Esophagus squamous epithelium (tissue), 5 donors: ENCODE measurements at places on chromosomes 7 and 10.

DNA sequence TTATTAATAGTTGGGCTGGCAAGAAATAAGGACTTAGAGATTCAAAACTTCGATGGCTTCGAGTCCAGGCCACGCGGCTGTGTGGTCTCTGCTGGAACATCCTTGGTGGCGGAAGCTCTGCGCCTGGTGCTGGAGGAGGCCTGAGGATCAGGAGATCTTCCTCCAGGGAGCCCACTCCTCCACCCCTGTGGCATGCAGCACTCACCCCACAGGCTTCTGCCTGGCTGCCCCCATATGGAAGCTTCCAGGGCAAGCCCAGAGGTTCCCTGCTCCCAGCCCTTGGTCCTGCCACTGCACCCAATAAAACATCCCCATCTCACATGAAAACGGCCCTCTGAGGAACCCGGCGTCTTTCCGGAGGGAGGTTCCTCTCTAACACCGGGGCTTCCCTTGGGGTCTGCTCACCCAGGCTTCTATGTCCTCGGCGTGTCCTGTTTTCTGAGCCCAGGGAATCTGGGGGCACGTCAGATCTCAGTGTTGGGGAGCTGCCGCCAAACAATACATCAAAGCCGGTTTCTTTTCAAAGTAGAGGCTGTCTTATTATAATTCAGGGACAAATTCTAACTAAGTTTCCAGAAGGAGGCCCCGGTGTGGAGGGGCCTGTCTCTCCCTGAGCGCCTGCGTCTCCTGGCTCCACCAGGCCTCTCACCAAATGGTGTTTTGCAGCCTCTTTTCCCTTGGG lies 32.4 kb downstream of the CALML3 start:
- no peak for DNase-seq

GRCh38 chr7:33769930-33770329 lies 135.4 kb upstream of the BMPER start:
- DNase-seq: no peak

- no peak for DNase-seq
These were observed 51.8 kb downstream of the ARHGAP12 start for GRCh38 chr10:31876652-31877352.

GRCh38 chr7:4690953-4691856 lies 9.1 kb downstream of the FOXK1 start:
- no peak for DNase-seq

DNA sequence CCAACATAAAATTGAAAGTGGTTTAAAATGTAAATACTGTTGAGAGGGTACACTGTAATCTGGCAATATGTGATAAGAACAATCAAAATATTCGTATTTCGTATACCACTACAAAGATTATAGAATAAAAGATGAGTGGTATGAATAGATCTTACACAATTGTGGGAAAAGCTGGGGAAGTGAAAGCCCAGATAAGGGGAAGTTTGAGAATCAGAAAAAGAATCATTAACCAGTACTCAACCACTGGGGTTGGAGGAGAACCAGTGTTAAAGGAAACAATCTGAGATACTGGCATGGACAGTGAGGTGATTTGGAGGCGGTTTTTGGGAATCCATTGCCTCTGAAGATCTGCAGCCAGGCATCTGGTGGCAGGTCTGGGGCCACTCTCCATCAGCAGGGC lies 59.7 kb upstream of the CDK14 start:
- DNase-seq: no peak

DNA sequence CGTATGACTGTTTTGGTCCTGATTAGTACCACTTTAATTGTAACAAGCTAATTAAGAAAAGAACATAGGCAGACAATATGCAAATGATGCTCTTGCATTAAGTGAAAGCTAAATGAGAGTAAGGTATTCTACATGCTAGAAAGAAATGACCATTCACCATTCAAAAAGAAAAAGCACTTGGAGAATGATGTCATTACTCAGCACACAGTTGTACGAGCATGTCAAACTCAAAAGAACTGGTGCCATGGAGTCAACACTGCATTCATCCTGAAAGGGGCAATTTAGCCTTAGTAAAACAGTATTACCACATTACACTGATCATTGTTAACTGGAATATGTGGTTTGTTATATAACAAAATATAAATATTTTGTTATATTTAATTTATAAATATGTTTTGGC lies 136.2 kb upstream of the CTTNBP2 start:
- no peak for DNase-seq

- no peak for DNase-seq
These were observed 593.4 kb upstream of the GHITM start for GRCh38 chr10:83545901-83546391.

GRCh38 chr7:41731493-41732435 lies 28.9 kb upstream of the INHBA start:
- no peak for DNase-seq

DNA sequence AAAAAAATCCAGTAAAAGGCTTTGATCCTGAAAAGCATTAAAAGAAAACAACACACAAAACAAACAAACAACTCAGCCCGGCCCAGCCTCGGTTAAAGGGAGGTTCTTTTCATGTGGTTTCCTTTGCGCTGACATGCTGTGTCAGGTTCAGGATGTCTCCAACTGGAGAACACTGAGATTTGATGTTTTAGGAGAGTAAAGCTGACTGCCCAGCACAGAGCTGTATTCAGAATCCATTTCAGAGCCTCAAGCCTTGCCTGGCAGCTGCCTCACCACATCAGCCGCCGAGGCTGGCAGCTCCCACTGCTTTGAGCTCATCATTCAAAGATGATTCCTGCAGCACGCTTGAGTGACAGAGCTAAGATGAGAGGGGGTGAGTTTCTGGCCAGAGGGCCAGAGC lies 205.8 kb upstream of the LYZL1 start:
- DNase-seq: no peak

DNA sequence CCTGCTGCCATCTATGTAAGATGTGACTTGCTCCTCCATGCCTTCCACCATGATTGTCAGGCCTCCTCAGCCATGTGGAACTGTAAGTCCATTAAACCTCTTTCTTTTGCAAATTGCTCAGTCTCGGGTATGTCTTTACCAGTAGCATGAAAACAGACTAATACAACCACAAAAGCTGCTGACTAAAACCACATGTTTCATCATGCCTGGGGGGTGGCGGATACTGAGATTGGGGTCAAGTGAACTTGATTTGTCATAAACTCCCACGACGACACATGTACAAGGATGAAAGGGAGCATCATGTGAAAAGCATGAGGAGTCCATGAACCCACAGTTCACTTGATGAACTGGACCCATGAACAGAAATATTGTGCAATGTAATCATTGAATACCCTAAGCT lies 134.9 kb upstream of the ANK3 start:
- DNase-seq: no peak

DNA sequence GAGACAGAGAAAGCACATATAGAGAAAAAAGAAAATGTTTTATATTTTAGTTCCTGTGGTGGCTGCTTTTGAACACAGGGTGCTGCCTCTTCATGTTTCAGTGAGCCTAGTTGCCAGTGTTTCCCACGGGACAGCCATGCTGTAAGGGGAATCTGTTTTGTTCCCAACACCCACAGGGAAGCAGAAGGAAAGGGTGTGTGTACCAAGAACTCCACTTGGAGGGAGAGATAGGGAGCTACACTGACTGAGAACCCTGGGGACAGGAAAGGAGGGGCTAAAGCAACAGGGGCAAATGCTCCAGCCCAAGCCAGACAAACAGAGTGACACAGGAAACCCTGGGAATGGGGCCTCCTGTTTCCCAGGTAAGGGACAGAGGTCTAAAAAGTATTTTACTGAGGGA lies 40.2 kb downstream of the FRMPD2 start:
- DNase-seq: no peak

DNA sequence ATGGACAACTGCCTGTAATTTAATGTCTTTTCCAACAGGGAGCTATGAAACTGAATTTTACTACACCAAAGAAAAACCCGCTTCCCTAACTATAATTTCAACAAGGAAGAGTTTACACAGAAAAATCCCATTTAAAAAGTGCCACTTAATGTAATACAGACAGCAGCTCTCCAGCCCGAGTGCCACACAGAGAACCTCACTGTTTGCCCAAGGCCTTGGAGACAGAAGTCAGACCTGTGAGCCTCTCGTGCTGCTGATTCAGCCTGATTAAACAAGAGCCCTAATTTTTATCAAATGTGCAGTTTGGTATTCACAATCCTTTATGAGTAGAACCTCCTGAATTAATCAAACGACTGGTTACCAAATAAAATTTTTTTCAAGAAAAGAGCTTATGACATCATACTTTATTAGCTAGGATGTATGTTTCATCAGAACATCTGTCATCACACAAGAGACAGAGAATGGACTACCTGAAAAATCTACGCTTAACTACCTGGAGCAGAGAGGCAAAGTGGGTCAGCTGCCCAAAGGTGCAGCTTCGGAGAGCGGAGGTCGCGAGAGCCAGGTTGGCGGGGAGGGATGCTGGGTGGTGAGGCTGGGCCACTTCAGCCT lies 543.6 kb downstream of the SDK1 start:
- no peak for DNase-seq

GRCh38 chr10:79005126-79005810 lies 63.5 kb upstream of the ZMIZ1 start:
- no peak for DNase-seq

GRCh38 chr10:110398419-110399105 lies 93.8 kb upstream of the SMNDC1 start:
- peak; percentile 11 for DNase-seq

DNA sequence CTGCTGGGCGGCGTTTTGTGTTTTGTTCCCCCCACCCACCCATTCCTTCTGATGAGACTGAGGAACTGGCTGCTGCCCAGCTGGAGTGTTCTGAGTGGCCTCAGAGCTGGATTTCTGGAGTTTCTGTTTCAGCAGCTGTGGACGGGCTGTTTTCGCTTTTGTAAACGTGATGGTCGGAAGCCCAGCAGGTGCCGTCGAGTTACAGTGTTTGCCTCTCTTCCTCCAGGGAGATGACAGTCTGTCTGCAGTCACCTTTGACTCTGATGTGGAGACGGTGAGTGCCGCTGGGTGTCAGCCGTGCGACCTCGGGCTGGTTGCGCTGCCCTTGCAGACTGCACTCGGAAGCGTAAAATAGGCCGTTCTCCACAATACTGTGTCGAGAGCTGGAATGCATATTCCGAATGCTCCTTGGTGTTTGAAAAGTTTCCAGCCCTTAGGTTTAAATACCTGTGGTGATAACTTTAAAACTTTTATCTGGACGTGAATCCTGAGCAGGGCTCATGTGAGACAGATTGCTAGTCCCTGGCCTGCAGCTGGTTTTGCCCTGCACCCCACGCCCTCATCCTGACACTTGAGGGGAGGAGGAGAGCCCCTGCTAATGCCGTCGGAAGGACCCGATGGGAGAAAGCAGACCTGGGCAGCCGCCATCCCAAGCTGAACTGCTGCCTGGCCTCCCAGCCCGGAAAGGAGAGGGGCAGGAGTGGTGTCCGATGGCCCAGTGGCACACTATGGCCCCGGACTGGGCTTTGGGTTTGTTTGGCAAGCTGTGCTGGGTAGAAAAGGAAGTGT lies 8.3 kb downstream of the IQCE start:
- DNase-seq: no peak

DNA sequence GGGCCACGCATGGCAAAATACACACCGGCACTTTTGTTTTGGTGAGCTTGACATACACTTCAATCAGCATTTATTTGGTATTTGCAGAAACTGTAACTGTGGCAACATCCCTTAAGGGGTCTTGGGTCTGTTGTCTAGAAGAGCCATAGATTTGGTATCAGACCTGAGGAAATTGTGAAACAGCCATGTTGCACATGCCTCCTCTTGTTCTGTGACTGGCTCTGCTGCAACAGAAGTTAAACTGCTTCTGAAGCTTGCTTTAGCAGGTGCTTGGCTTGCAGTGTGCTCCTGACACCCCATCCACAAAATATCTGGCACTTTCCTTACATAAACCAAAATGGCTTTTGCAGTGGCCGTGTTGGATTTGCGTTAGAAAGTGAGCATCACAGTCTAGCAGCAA lies 247.3 kb downstream of the GATA3 start:
- DNase-seq: no peak

- no peak for DNase-seq
These were observed 11.7 kb downstream of the PRKRIP1 start for GRCh38 chr7:102407910-102408309.

DNA sequence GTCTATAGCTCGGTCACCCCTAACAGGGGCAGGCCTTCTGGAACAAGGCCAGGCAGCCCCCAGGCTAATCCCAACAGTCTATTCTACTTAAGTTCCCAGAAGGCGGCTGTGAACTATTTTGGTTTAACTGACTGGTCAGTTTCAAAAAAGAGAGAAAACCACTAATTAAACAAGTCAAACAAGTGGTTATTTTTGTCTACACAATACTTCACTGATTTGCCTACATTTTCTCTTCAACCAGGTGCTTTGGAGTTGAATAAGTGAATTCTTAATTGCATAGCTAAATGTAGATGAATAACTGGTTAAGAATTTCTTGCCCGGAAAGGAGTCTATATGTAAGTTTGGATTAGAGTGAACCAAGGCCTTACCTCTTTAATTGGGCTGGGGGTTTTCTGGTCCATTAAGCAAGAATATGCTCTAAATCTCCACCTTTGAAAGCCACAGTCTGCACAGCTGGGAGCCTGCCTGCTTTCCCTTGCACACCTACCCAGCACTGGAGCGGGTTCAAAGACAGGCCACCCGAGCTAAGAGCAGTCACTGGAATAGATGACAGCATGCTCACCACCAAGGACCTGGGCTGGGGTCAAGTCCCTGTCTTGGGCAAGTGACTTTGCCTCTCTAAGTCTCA lies 70.4 kb downstream of the TBXAS1 start:
- no peak for DNase-seq

GRCh38 chr10:57790703-57791102 lies 477.0 kb downstream of the IPMK start:
- no peak for DNase-seq

GRCh38 chr7:130341882-130342281 lies 2.7 kb upstream of the CPA5 start:
- no peak for DNase-seq

DNA sequence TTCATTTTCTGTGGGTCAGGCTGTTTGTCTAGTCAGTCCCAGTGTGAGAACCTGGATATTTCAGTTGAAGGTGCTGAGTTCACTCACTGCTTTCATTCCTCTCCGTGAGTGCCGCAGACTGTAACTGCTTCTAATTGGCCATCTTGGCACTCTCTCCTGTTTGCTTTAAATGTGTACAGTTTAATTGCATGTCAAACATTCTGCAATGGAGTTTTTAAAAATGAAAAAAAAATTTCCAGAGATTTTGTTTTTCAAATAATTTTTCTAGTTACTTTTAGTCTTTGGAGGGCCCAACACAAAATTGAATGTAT lies 87.8 kb downstream of the CCSER2 start:
- no peak for DNase-seq

GRCh38 chr7:4653771-4654170 lies 28.3 kb upstream of the FOXK1 start:
- DNase-seq: no peak

- no peak for DNase-seq
These were observed 1307.7 kb upstream of the LRRTM3 start for GRCh38 chr10:65618126-65618525.

- no peak for DNase-seq
These were observed 58.8 kb downstream of the VIM start for GRCh38 chr10:17286562-17287550.

DNA sequence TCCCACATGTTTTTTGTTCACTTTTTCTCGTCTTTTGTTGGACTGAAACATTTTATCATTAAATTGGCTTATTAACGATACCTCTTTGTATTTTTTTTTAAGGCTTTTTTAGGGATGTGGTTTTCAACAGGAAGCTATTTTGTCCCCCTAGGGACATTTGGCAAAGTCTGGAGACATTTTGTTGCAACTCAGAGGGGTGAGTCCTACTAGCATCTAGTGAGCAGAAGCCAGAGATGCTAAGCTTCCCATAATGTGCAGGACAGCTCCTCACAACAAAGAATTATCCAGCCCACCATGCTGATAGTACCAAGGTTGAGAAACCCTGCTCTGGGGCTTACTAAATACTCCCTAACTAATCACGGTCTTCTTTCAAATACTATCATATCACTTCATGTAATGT lies 63.2 kb downstream of the ATE1 start:
- no peak for DNase-seq
